Fibroblast of skin of scalp (primary cell): ENCODE measurements at places on chromosomes 13 and 19.

GRCh38 chr13:110326263-110326904 is 19.3 kb downstream of the COL4A2 start:
- peak; percentile 40 for DNase-seq

- no peak for DNase-seq
Measured at GRCh38 chr13:30108216-30108912, 199.0 kb downstream of the KATNAL1 start.

DNA sequence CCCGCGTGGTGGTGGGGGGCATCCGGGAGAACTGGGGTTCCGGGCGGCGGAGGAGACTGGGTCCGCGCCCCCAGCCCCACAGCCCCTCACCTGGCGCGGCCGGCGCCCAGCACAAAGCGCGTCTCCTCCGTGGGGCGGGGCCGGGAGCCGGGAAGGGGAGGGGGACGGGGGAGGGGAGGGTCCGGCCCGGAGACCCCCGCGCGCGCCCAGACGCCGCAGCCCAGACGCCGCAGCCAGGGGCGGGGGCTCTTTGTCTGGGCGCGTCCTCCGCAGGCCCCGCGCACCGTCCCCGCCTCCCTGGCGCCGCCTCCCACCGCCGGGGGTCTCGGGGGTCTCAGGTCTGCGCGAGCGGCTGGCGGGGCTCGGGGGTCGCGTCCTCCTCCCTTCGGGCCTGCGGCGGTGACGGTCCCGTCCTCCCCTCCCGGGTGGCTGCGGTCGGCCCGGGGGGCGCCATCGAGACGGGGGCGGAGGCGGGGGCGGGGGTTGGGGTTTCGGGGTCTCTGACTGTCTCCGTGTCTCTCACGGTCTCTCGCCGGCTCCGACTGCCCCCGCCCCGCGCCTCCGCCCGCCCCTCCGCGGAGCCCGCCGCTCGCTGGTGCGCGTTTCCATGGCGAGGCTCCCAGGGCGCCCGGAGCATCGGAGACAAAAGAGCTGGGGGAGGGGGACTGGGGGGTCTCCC is at the start of gene PLPPR3:
PLPPR3 (minus strand) TSS at position 131 of the 679 bp plus-strand sequence. CDS start 396 bp downstream, outside the sequence.
- no peak for DNase-seq

- DNase-seq: peak; percentile 25
Measured at GRCh38 chr13:97849305-97849704, 104.2 kb upstream of the IPO5 start.

GRCh38 chr19:45630463-45630862 is 8.7 kb downstream of the EML2 start:
- DNase-seq: peak; percentile 95

DNA sequence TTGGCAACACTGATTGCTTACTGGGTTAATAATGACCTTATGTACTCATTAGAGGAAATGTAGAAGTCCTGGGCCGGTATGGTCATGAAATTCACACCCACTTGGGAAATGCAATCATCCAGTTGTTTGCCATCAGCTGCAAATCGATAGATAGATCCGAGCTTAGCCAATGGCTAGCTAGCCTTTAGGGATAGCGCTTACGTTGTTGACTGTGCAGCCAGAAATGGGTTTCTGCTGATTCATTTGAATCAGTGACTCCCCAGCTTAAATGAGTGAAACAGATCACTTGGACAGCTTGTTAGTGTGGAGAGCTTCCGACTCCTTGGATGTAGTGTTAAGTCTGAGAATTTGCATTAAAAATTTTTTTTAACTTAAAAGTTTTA is 11.8 kb downstream of the IL17D start:
- DNase-seq: no peak

DNA sequence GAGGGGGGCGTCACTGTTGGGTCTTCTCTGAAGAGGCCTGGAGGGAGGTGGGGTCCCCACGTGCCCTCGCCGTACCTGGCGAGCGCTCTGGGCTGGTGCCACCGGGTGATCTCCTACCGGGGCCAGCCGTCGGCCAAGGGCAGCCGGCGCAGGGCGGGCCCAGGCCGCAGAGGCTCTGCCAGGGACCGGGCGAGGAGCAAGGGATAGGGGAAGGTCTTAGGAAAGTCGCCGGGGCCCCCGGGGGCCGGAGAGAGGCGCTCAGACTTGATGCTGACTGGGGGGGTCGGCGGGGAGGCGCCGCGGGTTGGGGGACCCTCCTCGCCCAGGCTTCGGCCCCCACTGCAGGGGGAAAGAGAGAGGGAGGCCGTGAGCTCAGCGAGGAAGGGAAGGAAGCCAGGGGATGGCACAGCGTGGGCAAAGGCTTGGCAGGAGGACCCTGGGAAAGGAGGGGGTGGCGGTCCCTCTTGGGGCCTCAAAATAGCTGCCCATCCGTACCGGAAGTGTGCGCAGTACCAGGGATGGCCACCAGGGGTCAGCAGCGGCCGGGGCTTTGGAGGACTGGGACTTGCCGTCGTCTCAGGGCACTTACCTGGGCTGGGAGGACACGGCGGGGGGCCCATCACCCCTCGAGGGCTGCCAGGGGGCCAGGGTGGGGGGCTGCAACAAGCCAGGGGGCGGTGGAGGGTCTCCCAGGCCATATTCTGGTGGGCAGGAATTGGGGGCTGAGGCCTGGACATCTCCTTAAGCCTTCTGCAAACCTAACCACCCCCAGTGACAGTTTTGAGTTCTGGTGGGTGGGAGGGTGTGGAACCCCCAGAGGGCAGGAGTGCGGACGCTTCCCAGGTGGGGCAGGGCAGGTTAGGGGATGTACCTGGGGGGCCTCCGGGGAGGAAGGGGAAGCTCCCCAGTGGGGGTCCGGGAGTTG is 7.7 kb upstream of the TMEM161A start:
- peak; percentile 58 for DNase-seq

DNA sequence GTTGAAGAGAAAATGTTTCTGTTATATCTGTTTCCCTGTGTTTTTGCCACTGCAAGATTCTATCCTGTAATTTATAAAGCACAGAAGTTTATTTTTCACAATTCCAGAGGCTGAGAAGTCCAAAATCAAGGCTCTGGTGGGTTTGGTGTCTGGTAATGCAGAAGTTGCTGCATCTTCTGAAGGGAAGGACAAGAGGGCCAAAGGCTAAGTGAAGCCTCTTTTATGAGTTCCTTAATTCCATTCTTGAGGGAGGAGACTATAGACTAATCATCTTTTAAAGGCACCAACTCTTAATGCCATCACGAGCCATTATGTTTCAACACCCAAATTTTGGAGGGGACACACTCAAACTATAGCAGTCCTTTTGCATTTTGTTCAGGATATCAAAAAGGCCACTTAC is 34.1 kb upstream of the WDFY2 start:
- no peak for DNase-seq

DNA sequence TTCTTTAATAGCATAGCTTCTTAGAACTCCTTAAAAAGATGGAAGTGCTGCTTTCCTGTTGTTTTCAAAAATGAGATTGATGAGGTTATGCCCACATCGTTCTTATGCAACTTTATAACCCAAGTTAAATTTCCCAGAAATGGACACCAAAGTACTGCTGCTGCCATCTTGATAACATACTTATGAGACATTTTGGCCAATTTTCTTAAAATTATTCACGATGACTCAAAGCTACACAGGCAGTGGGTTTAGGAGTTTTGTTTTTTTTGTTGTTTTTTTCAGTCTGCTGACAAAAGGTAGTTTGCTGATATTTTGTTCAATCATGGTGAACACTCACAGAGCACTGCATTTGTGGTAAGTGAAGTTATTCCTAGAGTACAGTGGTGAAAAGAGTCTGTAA is 54.9 kb upstream of the RFC3 start:
- DNase-seq: no peak

- no peak for DNase-seq
Measured at GRCh38 chr13:110230661-110231347, 76.2 kb downstream of the COL4A1 start.

DNA sequence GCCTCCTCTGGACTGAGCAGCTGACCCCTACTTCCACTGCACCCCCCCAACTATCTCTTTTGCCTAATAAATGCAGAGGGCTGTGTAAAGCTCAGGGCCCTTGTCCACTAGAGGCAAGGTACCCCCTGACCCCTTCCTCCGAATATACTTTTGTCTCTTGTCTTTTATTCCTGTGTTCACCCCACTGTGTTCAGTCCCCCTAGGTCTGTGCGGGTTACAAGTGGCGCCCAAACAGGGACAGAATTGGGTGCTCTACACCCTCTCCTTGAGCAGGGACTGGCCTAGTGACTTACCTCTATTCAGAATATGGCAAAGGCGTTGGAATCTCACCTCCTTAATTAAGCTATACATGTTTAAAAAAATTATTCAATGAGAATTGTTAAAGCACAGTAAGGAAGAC is 15.0 kb downstream of the ZNF350 start:
- peak; percentile 29 for DNase-seq

GRCh38 chr13:73995736-73996135 is 138.5 kb downstream of the KLF12 start:
- no peak for DNase-seq

- no peak for DNase-seq
Measured at GRCh38 chr13:77859450-77859849, 59.2 kb downstream of the EDNRB start.

DNA sequence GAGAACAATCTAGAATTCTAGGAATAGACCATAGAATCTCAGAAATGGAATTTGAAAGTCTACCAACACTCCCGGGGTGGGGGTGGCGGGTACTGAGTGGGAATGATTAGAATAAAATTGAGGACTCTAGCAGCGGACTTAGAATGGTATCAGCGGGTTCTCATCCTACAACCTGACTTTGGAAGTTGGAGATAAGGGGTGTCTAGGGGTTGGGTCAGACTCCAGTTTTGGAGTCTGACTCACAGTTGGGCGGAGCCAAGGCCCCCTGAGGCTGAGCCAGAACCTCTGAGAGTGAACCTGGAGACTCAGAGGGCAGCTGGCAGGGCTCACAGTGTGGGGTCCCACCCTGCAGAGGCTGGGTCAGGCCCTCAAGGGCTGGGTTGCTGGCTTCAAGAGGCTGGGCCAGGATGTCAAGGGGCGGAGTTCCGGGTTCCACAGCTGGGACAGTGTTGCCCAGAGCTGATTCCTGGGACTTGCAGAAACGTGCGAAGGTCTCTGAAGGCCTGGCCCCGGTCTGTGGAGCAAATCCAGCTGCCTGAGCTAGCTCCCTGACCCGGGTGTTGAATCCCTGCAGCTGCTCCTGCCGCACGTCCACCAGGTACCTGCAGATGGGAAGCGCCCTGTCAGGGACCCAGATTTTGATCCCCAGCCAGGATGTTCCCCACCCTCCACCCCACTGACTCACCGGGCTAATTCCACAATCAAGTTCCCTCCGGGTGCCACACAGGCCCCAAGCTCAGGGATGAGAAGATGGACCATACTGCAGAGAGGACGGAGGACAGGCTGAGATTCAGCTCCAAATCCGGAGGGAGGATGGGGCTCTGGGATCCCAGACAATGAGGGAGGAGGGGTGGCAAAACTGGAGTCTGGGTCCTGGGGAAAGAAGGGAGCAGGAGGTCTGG is 1.6 kb upstream of the TNNI3 start:
- peak; percentile 50 for DNase-seq

DNA sequence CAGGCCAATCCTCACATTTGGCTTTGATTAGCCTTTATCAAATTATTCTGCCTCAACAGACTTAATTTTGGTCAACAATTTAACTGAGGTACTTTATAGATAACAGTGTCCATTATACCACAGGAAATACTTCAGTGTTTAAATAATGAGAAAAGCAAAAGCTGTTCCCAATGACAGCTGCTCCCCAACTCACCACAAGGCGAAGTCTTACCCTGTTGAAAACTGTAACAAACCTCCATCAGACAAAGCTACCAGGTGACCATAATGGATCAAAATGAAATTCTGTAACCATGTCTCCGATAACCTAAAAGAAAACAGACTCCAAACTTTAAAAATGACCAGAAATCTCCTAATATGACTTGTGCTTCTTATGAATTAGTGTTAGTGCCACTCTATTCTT is 50.3 kb downstream of the ZNF44 start:
- DNase-seq: no peak

- peak; percentile 46 for DNase-seq
Measured at GRCh38 chr19:34254698-34255432, 511 bp downstream of the GARRE1 start.

GRCh38 chr19:18435842-18436670 is 1.9 kb downstream of the ISYNA1 start:
- no peak for DNase-seq

DNA sequence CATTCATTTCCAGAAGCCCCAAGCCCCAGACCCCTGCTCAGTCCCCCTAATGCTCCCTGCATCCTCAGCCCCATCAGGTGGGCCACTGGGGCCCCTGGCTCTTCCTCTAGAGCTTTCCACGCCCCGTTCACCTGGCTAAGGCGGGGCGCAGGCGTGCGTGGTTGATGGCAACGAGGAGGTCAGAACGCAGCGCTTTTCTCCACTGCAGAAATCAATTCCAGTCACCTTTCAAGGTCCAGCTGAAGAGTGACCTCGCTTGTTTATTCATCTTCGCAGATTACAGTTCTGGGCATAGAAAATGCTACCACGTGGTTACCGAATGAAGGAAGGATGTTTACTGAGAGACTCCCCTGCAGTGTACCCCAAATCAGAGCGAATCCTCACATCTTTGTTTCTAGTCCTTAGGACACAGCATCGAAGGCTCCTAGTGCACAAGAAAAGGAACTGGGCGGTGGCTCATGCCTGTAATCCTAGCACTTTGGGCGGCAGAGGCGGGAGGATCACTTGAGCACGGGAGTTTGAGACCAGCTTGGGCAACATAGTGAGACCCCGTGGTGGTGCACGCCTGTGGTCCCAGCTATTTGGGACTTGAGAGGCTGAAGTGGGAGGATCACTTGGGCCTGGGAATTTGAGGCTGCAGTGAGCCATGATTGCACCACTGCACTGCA is 828 bp upstream of the PBX4 start:
- DNase-seq: no peak

DNA sequence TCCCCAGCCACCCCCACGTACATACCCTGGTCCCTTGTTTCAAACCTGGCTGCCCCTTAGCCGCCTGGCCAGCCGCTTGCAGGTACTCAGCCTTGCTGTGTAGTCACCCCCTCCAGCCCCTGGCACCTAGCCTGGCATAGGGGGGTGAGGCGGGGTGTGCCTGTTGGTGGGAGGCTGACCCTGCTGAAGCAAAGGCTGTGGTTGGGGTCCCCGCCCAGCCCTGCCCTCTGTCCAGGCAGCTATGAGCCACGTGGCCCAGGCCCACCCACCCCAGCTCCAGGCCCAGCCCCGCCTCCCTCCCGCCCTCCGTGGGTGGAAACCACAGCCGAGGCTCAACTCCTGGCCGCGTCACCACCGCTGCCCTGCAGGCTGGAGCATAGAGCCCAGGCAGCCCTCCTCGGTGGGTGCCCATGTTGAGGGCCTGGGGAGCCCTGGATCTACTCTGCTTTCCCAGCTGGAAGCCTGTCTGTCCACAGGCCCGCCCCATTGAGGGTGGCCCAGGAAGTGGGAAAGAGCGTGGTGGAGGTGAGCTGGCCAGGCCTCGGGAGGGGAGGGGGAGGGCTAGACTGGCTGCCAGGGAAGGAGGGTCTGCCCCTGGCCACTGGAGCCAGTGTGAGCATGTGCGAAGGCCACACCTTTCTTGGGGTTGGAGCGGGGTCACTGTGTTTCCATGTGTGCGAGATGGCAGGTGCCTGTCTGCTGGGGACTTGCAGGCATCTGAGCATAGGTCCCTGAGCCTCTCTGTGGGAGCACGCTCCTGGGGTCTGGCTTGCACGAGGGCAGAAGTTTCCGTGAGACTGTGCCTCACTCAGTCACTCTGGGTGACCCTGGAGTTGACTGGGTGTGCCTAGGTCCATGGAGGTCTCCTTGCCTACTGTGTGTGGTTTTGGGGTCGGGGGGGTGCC is 31.0 kb downstream of the PAK4 start:
- DNase-seq: no peak
